ENCODE measurements at places on chromosomes 3 and 15. TPM values are rescaled to one million over a fixed set of nuclear protein-coding genes. Genes with fewer than 3 reads are reported as not detected.

The SNURF gene
- total RNA-seq, result 1.6 TPM

The TF gene
- 7.9 TPM for total RNA-seq

The TMEM62 gene
- total RNA-seq, result 71.9 TPM

The ZSCAN2 gene
- 13.5 TPM for total RNA-seq

The SKOR1 gene
- under 0.01 TPM for total RNA-seq

- no peaks in the 10 kb centered on the region for H3K36me3 ChIP-seq
- H3K27me3 ChIP-seq, result no peaks in the 10 kb centered on the region
- H3K4me1 ChIP-seq, result no peaks in the 10 kb centered on the region
- no peak overlapping the region for H3K27ac ChIP-seq
Measured at GRCh38 chr3:127226946-127227842, 34.3 kb downstream of the PRR23E start.

- H3K27me3 ChIP-seq, result no peaks in the 10 kb centered on the region
- no peaks in the 10 kb centered on the region for H3K36me3 ChIP-seq
- H3K4me1 ChIP-seq, result no peaks in the 10 kb centered on the region
- no peak overlapping the region for H3K27ac ChIP-seq
Measured at GRCh38 chr3:8145661-8146060, 356.0 kb upstream of the LMCD1 start.

DNA sequence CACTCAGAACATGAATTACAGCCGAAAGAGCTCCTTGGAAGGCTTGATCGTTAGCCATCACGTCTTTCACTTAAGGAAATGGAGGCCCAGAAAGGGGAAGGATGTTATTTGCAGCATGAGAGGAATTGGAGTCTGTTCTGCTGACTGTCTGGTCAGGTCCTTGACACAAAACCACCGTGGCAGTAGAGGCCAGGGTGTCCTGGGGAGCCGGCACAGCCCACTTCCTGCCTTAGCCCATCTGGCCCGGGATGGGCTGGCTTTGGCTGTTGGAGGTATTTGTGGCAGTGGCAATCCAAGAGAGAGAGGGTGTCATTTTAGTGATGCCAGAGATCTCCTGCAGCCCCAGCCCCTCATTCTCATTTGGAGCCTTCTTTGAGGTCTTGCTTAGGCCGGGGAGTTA, 37.4 kb downstream of the ST6GAL1 start:
- H3K36me3 ChIP-seq, result no peaks in the 10 kb centered on the region
- H3K27ac ChIP-seq, result no peak overlapping the region
- H3K4me1 ChIP-seq, result no peaks in the 10 kb centered on the region
- no peak overlapping the region for H3K4me3 ChIP-seq
- DNase-seq, result no peak
- no peaks in the 10 kb centered on the region for H3K27me3 ChIP-seq

DNA sequence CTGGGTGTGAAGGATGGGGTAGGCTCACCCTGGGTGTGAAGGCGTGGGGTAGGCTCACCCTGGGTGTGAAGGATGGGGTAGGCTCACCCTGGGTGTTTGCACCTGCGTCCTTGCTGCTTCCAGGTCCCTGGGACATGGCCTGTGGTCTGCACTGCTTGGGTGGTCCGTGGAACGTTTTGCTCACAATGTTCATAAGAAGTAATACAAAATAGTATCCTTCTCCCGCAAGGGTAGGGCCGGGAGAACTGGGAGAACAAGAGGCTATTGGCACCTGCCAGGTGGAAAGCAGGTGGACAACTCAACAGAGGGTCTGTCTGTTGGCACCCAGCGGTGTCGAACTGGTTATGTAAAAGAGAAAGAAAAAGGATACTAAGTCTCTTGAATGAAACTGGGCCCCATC, 17.0 kb upstream of the PCSK6 start:
- DNase-seq, result no peak
- no peaks in the 10 kb centered on the region for H3K27me3 ChIP-seq
- no peak overlapping the region for H3K27ac ChIP-seq
- no peaks in the 10 kb centered on the region for H3K36me3 ChIP-seq
- peaks cover 12% of the 10 kb centered on the region for H3K4me1 ChIP-seq

GRCh38 chr3:49738067-49738713, 14.4 kb upstream of the GMPPB start:
- DNase-seq, result no peak
- no peak overlapping the region for H3K4me3 ChIP-seq
- no peaks in the 10 kb centered on the region for H3K36me3 ChIP-seq
- no peaks in the 10 kb centered on the region for H3K27me3 ChIP-seq

GRCh38 chr15:60165111-60165510, 161.0 kb downstream of the FOXB1 start:
- no peak overlapping the region for H3K27ac ChIP-seq
- DNase-seq, result no peak
- no peaks in the 10 kb centered on the region for H3K36me3 ChIP-seq
- no peaks in the 10 kb centered on the region for H3K27me3 ChIP-seq
- no peaks in the 10 kb centered on the region for H3K4me1 ChIP-seq

DNA sequence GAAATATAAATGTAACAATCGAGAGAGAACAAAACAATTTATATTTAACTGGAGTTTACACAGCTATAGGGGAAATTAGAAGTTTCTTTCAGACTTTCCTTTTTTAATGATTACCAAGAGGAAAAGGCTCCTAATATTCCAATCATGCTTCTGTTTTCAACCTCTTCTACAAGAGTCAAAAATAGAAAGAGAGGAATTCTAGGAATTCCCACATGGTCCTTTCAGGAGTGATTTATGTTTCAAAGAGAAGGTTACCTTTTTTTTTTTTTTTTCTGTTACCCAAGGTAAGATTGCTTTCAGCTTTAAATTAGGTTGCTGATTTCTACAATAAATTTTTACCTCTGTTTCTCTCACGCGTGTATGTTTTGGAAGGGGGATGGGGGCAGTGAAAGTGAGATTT, 355.3 kb upstream of the DCBLD2 start:
- H3K4me3 ChIP-seq, result no peak overlapping the region
- no peaks in the 10 kb centered on the region for H3K27me3 ChIP-seq
- no peak for DNase-seq

DNA sequence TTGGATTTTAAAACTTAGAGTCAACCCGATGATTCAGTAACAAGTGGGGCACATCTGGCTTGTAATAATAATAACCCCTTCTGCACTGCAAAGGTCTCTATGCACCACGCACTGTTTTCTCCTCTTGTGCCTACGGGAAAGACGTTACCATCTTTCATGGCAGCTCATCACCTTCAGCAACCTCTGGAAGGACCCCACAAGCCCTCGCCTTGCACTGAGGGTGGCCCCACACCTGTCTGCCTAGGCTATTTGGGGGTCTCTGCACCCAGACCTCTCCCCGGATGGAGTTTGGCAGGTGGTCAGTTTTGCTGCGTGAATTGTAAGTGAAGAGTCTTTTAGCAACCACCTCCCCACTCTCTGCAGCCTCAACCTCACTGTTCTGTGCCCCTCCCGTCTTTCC, 138.6 kb upstream of the MEF2A start:
- DNase-seq, result no peak
- no peaks in the 10 kb centered on the region for H3K4me1 ChIP-seq
- H3K27ac ChIP-seq, result no peak overlapping the region
- no peaks in the 10 kb centered on the region for H3K36me3 ChIP-seq
- H3K27me3 ChIP-seq, result peaks cover 4% of the 10 kb centered on the region
- H3K4me3 ChIP-seq, result no peak overlapping the region

DNA sequence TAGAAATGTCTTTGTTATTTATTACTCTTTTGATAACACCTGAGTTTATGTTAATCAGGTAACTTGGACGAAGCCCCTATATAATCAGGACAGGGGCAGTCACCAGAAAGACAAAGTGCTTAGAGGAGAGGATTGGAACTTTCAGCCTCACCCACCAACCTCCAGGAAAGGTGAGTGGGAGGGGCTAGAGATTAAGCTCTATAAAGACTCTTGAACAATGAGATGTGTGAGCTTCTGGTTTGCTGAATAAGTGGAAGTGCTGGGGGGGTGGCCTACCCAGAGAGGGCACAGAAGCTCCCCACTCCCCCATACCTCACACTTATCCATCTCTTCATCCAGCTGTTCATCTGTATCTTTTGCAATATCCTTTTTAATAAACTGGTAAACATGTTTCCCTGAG, 73.9 kb downstream of the TTBK2 start:
- H3K27me3 ChIP-seq, result no peaks in the 10 kb centered on the region
- H3K36me3 ChIP-seq, result no peaks in the 10 kb centered on the region
- no peak overlapping the region for H3K27ac ChIP-seq
- no peak for DNase-seq
- no peaks in the 10 kb centered on the region for H3K4me1 ChIP-seq
- no peak overlapping the region for H3K4me3 ChIP-seq

DNA sequence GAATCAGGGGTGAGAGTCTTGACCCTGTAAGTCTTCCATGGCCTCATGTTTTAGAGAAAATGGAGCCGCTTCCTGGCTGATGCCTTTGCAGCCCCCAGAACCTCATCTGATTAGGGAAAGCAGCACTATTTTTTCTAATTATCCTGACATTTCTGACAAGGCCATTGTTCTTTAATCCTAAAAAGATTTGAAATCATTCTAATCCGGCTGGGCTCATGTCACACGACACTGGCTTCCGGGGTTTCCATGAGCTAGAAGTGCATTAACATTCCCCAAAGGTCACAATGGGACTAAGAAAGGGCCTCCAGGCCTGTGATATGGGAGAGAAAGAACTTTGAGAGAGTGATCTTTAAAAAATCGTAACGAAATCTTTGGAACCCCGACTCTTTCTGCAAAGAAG, 33.1 kb downstream of the RBP2 start:
- no peaks in the 10 kb centered on the region for H3K36me3 ChIP-seq
- no peak for DNase-seq
- H3K27me3 ChIP-seq, result no peaks in the 10 kb centered on the region
- no peak overlapping the region for H3K4me3 ChIP-seq
- H3K4me1 ChIP-seq, result no peaks in the 10 kb centered on the region

GRCh38 chr15:81157195-81157938, 23.3 kb downstream of the CFAP161 start:
- H3K27ac ChIP-seq, result no peak overlapping the region
- no peaks in the 10 kb centered on the region for H3K4me1 ChIP-seq
- DNase-seq, result no peak
- H3K36me3 ChIP-seq, result no peaks in the 10 kb centered on the region
- H3K4me3 ChIP-seq, result no peak overlapping the region
- H3K27me3 ChIP-seq, result no peaks in the 10 kb centered on the region
